CD4-positive, alpha-beta T cell treated with Interleukin-2 at 100 ng/mL for 4 hours (primary cell): ENCODE measurements at places on chromosomes 12 and 14.

DNA sequence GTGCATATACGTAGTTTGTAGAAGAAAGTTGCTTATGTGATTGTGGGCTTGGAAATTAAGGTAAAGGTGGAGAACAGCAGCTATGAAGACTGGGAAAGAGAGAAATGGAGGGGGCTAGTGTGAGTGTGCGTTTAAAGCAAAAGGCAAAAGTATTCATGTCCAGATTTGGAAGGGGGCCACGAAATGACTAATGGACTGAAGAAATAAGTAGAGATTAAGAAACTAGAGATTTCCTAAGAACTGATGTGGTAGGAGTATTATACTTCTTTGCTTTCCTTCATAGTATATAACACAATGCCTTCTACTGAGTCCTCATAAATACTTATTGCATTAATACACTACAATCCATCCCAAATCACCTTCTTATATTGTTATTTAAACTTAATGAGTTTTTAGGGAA, 298.6 kb upstream of the NOVA1 start:
- no peak for DNase-seq

DNA sequence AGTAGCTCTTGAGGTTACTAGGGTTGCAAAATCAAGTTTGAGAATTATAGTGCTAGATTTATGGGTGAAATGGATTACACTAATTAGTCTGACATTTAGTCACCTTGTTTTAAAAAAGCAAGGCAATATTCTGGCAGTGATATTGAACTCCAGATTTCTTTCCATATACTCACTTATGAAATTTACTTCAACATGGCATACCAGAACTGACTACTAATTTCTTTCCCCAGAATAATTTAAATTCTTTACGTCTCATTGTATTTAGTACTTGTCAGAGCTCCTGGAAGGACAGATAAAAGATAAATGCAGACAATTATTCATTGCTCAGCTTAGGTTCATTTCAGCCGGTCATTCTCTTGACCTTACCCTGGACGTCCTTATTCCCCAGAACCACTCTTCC, 24.3 kb downstream of the EMP1 start:
- no peak for DNase-seq

- peak; percentile 63 for DNase-seq
Observed at GRCh38 chr12:8951744-8952143, 2.3 kb upstream of the M6PR start.

- no peak for DNase-seq
Observed at GRCh38 chr12:12724421-12725085, 7.4 kb downstream of the CDKN1B start.

- no peak for DNase-seq
Observed at GRCh38 chr12:98869886-98870503, 224.9 kb downstream of the APAF1 start.

- no peak for DNase-seq
Observed at GRCh38 chr12:39012870-39013269, 107.5 kb upstream of the CPNE8 start.
